ENCODE measurements at places on chromosomes 11 and 22.

GRCh38 chr11:18768472-18768901 is 23.1 kb downstream of the PTPN5 start:
- DNase-seq, result no peak

- DNase-seq, result no peak
Measured at GRCh38 chr22:16806401-16806800, 18.8 kb downstream of the XKR3 start.

GRCh38 chr11:107609400-107610218 is 18.7 kb downstream of the ELMOD1 start:
- no peak for DNase-seq

GRCh38 chr11:125299061-125299615 is 134.6 kb downstream of the PKNOX2 start:
- no peak for DNase-seq

DNA sequence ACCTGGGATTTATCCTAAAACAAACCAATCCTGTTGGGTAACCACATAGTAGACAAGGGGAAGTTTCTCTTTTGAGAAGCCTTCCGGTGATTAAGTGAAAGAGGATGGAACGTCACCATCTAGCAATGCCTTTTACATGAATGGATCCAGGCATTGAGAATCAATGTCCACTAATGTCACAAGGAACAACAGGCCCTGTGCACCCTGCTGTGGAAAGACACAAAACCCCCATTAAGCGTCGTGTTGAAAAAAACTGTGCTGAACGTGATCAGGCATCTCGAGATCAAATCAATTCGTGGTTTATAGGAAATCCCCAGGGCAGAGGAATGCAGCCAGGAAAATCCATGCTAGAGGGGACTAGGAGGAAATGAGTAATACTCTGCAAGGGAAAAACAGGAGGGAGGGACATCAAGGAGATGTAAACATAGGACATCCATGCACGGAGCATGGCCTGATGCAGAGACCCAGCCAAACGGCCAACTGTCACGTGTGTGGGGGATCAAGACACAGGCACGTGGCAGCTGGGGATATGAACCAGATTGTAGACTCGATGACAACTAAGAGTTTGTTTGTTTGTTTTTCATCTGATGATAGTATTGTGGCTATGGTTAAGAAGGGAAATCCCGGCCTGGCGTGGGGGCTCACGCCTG is 38.6 kb upstream of the CARS1 start:
- no peak for DNase-seq

DNA sequence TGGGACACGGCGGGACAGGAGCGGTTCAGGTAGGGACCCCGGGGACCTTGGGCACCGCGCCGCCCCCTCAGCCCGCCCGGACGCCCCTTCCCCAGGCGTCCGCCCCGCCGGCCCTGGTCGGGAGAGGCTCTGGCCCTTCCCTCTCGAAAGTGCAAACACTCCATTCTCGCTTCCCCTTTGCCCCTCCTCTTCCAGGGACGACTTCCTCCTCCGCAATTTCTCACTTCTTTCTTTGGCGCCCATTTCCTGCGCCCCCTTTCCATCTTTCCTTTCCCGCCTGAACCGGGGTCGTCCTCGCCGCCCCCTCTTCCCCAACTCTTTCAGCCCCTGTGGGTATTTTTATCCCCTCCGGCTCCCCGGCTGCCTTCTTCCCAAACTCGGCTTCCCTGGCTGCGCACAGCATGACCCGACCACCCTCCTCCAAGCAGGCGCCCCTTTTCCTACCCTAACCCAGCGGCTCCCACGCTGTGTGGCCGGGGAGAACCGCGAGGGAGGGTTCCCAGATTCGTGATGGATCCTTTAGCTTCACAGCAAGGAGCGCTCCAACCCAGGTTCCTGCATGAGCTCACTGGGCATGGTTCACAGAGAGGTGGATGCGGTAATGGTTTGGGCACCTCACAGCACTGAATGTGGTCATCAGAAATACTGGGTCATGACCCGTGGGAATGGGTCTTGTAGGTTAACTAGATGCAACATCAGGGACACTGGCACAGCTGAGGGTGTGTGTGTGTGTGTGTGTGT is 689 bp downstream of the RAB39A start:
- no peak for DNase-seq

GRCh38 chr22:39259666-39260065 is 14.9 kb upstream of the PDGFB start:
- DNase-seq, result no peak

GRCh38 chr22:29940526-29940925 is 57.6 kb downstream of the MTMR3 start:
- no peak for DNase-seq

DNA sequence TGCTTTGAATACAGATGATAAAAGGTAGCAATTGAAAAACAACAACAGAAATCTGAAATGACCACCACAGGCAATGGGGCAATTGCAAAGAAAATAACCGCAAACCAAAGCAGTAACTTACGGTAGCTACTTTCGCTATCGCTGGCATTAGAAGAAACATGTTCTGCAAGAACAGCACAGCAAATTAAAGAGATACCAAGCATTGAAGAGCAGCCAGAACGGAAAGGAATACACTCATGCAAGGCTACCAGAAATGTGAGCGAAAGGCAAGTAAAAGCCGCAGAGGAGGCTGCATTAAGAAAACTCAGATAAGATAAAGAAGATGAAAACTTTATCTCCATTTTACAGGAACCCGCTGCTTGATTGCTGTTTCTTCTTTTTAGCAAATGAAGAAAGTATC is 194.1 kb upstream of the CCDC90B start:
- no peak for DNase-seq

- DNase-seq, result no peak
Measured at GRCh38 chr11:33208150-33208549, 46.9 kb upstream of the CSTF3 start.

- DNase-seq, result no peak
Measured at GRCh38 chr11:71212871-71213559, 39.4 kb downstream of the SHANK2 start.

DNA sequence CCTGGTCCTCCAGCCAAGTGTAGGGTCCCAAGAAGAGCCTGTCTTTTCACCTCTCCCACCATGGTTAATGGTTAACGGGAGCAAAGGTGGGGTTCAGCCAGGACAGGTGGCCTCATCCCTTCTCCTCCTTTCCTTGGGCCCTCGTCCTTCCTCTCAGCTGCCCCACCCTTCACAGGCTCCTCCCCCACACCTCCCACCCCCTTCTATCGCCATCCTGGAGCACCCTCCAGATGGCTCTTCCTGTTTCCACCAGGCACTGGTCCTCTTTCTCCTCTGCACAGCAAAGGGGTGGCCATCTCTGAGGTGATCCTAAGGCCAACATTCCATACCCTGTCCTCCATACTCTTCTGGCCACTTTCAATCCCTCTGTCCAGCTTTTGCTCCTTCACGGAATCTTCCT is 48.9 kb downstream of the SLC22A12 start:
- DNase-seq, result no peak

GRCh38 chr11:75223954-75224643 is 16.5 kb upstream of the TPBGL start:
- no peak for DNase-seq

- DNase-seq, result no peak
Measured at GRCh38 chr22:50563413-50564160, 868 bp upstream of the SYCE3 start.

GRCh38 chr22:37599153-37599552 is 9.5 kb upstream of the GGA1 start:
- no peak for DNase-seq

DNA sequence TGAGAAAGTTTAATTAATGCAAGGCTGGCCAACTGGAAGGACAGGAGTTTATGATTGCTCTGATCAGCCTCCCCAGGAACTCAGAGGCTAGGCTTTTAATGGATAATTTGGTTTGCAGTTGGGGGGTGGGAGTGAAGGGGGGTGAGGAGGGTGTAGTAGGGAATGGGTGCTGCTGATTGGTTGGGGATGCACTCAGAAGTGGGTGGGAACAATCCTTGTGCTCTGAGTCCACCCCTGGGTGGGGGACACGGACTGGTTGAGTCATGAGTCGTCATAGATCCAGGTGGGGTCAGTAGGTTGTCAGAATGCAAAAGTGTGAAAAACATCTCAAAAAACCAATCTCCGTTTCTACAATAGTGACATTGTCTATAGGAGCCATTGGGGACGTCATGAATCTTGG is 20.9 kb upstream of the CYB5R3 start:
- DNase-seq, result no peak

GRCh38 chr11:64165481-64165841 is 452 bp downstream of the MACROD1 start:
- no peak for DNase-seq

DNA sequence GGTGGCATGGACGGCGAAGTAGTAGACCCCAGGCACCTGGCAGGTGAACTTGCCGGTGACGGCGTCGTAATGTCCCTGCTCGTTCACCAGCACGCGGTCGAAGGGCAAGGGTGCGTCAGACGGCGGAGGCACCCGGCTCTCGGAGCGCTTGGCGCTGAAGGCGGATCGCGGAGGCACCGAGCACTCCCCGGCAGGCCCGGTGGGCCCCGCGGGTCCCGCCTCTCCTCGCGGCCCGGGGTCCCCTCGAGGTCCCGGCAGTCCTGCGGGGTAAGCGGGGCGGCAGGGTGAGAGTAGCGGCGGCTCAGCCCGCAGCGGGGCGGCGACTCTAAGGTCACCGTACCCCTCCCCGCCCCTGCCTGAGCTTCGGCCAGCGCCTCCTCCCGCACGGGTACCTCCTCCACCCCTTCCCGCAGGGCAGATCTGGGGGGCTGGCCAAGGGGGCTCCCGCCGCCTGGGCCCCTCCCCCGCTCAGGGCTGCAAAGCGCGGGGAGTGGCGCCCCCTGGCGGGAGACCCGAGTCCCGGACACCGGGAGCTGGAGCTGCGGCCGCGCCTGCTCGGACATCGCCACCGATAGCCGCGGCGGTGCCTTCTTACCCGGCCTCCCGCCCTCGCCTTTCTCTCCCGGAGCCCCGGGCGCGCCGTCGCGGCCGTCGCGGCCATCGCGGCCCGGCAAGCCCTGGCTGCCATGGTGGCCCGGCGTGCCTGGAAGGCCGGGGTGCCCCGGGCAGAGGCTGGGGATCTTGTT is 921 bp downstream of the C1QTNF5 start:
- no peak for DNase-seq

DNA sequence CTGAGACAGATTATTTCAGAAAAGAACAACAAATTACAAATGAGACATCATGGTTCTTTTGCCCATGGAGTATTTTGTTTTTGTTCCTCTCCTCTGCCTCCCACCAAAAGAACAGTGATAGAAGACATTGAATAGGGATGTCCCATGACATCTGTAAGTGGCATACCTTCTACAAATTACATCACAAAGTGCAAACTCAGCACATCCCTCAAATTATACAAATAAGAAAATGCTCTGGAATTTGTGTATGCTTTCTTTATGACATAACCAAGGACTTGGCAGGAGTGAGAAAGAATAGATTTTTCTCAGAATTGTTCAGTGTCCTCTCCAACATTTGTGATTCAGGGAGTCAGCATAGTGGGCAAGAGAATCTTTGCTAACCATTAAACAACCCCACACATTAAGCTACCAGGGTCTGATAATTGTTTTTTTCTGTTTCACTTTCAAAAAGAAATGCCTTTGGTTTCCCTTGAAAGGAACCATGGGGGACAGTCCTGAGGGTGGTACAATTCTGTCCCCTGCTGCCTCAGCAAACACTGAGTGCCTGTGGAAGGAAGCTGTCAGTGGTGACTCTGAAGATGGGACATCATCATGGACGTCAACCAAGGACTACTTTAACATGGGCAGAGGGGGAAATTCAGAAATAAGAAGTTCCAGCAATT is 430.3 kb downstream of the AASDHPPT start:
- no peak for DNase-seq

DNA sequence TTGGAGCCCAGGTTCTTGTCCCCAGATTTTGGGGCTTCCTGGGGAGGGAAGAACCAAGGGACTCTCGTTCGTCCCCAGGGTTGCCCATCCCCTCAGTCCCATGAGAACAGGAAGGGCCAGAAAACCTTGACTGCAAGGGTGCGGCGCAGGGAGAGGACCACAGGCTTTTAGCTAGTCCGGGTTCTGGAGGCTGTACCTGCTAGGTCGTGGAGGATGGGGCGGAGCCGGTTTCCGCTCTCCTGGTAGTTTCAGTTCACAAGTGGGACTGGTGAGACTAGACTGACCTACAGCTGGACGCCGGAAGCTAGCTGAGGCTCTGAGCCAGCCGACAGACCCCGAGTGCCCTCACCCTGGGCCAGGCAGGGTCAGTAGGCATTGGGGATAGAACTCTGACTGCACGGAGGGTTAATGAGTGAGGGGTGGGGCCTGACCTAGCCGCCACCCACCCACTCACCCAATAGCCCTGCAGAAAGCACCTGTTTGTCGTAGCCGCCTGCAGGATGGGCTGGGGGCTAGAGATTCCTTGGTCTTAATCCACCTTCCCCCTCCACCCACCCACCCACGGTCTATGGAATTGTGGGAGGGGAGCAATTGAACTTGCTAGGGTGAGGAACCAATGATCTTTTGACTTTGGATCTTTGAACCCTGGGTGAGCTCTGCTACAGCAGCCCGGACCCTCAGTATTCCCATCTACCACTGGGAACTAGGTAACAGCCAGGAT is 1.5 kb downstream of the MAFF start:
- DNase-seq, result no peak

Data from activated CD4-positive, alpha-beta T cell treated with anti-CD3 and anti-CD28 coated beads, Interleukin-2, amount 50 U/mL, for 4 hours (primary cell).